ENCODE measurements at places on chromosomes 11 and 22. TPM values are rescaled to one million over a fixed set of nuclear protein-coding genes. Genes with fewer than 3 reads are reported as not detected.

- DNase-seq: no peak
Measured at GRCh38 chr11:118104491-118104890, 17.7 kb upstream of the SMIM35 start.

RAB36 gene
- 0.18 TPM for total RNA-seq

MPEG1 gene
- 3.0 TPM for total RNA-seq

- DNase-seq: no peak
Measured at GRCh38 chr11:97143463-97143862, 753.6 kb downstream of the JRKL start.

- DNase-seq: no peak
Measured at GRCh38 chr22:16958475-16958874, 49.5 kb downstream of the GAB4 start.

DNA sequence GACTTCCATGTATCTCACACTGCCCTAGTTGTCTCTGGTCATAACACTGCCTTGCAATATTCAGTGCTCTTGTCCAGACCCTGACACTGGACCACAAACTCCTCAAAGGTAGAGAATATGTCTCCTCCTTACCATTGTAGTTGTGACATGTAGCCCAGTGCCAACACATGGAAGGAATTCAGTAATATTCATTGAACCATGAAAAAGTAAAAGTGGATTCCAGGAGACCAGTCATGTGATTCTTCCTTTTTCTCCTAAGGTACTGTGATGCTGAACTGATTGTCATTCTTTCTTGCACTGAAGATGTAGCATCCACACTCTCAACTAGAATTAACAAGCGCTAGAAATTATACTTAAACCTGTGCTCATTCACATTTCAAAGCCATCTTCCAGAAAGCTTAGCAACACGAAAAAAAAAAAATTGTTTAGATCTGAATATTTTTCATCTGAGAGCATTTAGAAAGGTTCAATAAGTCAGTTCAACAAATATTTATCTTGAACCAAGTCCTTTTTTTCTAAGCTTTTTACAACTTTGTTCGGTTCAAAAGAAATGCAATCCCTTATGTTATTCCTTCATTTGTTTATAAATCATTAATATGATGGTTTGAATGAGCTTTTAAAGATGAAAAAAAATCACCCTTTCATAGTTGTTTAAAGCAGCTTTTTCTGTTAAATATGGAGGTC lies 224.7 kb upstream of the BLID start:
- no peak for DNase-seq

DNA sequence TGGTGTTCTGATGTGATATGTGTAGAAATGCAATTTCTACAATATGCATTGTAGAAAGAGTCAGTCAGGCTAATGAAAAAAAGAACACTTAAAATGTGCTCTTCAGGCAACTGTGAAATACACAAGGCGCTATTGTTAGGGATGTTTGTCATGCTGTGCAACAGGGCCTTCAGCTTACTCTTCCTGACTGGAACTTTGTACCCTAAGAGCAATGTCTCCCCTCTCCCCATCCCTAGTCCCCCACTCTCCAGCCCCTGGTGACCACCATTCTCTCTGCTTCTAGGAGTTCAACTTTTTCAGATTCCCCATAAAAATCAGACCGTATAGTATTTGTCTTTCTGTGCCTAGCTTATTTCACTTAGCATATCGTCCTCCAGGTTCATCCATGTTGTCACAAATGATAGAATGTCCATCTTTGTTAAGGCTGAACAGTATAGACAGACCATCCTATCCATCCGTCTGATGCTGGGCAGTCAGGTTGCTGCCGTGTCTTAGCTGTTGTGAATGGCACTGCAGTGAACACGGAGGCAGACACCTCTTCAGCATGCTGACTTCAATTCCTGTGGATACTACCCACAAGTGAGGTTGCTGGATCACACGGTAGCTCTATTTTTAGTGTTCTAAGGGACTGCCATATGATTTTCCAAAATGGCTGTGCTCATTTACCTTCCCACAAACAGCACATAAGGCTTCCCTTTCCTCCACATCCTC lies 10.7 kb downstream of the NDUFV1 start:
- no peak for DNase-seq

DNA sequence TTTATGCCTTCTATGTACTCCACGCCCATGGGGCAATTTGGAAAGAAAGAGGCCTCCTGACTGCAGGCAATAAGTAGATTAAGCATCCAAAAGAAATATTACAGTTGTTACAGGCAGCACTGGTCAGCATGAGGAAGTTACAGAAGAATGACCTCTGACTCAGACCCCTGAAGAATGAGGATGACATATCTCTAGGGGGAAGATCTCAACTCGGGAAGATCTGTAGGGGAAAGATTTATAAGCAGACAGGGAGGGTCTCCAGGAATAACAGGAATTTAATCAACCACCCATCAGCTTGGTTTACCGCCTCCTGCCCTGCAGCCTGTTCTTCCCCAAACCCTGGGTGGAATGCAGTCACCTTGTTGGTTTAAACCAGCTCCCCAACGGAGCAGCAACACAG lies 58.0 kb downstream of the RCN1 start:
- DNase-seq: no peak

BARX2 gene
- total RNA-seq: not detected

CNTN5 gene
- not detected for total RNA-seq

C1QTNF5 gene
- not detected for total RNA-seq

DNA sequence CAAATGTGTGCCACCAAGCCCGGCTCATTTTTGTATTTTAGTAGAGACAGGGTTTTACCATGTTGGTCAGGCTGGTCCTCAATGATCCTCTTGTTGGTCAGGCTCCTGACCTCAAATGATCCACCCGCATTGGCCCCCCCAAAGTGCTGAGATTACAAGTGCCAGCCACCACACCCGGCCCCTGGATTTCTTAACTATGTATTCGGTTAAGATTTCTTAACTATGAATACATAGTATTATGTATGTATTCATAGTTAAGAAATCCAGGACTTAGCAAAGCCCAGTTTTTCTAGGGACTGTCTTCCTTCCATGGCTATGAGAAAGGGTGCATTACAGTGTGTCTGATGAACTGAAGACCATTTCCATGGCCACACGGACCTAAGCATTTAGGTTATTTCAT lies 1.7 kb downstream of the C11orf91 start:
- no peak for DNase-seq

DNA sequence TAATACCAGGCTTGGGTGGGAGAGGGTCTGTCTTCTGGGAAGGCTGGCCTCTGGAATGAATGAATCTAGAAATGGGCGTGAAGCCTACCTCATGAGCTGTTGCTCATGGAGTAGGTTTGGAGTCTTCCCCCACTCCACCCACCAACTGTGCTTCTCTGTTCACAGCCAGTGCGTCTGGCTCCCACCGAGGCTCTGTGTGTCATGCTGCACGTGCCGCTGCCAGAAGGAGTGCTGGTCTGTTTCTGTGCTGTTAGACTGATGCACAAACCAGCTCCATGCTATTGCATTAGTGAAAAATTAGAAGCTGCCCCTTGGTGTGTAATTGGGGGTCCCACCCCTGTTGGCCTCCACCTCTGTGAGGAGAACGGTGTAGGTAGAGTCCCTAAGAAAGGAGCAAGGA lies 132.3 kb upstream of the PARVA start:
- no peak for DNase-seq

- DNase-seq: no peak
Measured at GRCh38 chr11:96114178-96115064, 190.5 kb upstream of the MTMR2 start.

CD6 gene
- total RNA-seq: 413 TPM

ELMOD1 gene
- total RNA-seq: not detected

- DNase-seq: no peak
Measured at GRCh38 chr11:129989149-129989813, 13.4 kb downstream of the PRDM10 start.

GRCh38 chr11:131533998-131534397 lies 163.6 kb downstream of the NTM start:
- DNase-seq: no peak

DNA sequence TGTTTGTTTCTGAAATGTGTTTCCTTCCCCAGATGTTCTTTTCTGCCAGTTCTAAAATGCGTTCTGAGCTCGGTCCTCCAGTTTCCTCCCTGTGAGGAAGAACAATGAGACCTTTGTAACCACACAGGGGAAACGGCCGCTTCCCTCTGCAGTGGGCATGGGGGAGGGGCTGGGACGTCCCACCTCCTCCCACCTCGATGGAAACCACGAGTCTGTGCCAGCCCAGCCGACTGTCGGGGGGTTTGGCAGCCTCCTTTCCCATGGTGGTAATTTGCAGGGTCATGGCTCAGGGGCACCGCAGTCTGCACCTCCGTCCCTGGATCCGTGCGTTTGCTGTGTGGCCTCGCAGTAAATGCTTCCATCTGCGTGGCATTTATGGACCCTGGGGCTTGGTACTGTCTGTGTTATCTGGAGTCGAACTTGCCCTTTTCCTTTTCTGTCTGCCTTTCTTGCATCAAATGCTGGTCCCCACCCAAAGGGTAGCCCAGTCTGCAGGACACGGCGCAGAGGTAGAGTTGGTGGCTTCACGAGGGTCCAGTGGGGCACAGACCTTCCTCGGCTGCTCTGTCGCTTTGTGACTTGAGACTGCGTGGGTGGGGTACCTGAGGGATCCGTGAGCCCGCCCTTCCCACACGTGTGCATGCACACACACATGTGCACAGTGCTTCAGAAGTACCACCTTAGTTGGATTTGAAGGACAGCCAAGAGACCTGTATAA lies 16.1 kb downstream of the LRP5 start:
- DNase-seq: no peak

NELL1 gene
- not detected for total RNA-seq

- DNase-seq: no peak
Measured at GRCh38 chr11:63783925-63784592, 15.5 kb upstream of the ZFTA start.

- DNase-seq: no peak
Measured at GRCh38 chr11:68145120-68145866, 24.1 kb upstream of the CHKA start.

CCDC15 gene
- 2.3 TPM for total RNA-seq

TENM4 gene
- total RNA-seq: 0.35 TPM

DNA sequence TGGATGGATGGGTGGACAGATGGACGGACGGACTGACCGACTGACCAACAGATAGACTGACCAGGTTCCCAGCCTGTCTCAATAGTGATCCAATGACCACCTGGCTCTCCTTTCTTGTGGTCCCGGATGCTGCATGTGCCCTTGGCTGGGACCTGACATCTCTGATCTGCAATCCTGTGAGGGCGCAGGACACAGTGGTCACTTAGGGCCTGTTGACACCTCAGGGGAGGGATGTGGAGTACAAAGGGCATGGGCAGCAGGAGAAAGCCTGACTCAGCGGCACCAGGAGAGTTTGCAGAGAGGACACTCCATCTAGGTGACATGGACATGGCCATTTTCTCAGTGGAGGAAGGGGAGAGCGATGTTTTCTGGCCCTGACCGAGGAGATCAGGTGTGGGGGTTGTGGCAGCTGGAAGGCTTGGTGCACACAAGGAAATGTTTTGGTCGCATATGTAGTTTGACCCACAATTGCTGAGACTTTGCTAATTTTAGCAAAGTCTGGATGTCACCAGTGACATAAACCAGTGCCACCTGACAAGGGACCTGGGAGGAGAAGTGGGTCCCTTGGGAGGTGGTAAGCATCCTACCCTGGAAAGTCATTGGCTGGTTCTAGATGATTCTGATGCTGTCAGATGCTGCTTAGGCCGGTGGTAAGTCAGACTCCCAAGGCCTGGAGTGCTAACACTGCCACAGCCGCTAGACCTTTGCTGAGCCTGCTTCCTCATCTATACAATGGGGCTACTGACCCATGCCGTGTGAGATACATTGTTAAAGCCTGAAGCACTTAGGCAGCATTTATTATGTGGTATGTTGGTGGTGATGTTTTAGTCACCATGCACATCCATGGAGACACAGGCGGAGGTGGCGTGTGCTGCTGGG lies 50.7 kb downstream of the CD82 start:
- no peak for DNase-seq

GRCh38 chr11:2652333-2653197 lies 47.2 kb downstream of the KCNQ1OT1 start:
- no peak for DNase-seq

Data from T-cell (primary cell).